Naive thymus-derived CD8-positive, alpha-beta T cell (primary cell): ENCODE measurements at places on chromosomes 12 and 14.
A peak's percentile ranks its signal among the peaks of the same experiment; 100 is the strongest.

DNA sequence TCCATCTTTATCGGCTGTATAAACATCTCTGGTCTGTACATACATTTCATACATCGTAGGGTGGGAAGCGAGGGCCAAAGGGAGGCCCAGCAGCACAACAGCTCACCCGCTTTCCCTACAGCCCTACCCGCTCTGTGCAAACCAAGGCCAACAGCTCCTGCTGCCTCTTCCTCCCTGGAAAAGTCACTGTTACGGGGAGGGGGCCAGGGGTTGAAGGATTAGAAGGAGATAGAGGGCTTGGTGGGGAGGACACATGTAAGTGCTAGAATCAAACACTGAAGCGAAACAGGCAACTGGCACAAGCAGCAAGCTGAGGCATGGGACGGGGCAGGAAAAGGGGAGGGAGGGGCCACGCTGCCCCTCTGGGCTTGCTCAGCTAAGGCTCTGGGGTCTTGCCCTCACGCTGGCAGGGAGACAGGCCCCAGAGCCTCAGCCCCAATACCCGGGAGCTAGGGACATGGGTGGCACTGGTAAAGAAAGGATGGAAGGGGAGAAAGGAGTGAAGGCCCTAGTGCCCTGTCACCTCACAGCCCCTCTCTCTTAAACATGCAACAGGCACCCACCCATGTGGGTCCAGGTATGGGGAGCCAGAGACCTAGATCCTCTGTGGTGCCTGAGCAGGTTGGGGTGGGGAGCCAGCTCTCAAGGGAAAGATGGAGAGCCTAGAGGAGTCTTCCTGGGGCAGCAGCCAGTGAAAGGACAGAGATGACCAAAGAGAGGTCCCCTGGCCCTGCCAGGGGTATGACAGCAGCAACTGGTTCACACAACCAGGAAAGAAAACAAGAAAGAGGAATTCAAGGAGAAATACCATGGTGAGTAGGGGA, 14.4 kb downstream of the SPRYD3 start:
- no peak for DNase-seq

- DNase-seq = no peak
These were observed 40.2 kb downstream of the ETV6 start for GRCh38 chr12:11689591-11690186.

DNA sequence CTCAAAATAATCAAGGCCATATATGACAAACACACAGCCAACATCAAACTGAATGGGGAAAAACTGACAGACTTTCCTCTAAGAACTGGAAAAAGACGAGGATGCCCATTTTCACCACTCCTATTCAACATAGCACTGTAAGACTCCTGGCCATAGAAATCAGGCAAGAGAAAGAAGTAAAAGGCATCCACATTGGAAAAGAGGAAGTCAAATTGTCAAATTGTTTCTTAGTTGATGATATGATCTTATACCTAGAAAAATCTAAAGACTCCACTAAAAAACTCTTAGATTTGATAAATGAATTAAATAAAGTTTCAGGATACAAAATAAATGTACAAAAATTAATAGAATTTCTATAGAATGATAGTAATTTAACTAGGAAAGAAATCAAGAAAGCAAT, 11.2 kb downstream of the OR8S1 start:
- no peak for DNase-seq

DNA sequence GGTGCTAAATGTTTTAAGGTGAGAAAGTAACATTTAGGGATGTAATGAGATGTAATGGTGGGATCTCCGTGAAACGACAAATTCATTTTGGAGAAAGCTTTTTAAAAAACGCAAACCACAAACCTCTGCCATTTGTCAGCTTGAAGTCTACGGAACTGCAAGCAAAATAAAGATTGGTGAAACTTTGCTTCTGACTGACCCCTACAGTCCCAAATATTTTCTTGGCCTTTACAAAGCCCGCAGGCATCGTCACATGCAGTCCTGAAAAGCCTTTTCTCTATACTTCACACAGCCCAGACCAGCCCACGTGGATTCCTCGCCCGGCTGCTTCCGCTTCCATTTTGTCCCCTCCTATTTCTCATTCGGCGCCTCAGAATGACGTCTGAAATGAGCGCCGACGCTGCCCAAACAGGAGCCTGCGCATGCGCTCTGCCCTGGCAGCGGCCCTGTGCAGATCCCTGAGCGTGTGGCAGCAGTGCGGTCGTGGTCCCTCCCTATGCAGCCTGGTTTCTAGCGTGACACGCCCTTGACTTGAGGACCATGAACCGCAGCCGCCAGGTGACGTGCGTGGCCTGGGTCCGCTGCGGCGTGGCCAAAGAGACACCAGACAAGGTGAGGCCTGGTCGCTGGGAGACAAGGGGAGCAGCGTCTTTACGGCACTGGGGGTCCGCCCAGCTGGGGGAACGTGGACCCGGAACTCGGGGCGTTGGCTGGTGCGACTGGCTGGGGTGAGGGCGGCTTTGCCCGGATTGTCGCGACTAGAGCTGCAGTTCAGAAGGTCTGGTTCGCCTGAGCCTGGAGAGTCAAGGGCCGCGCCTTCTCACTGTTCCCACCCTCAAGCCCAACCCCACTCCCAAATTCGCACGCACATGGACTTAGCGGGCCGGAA, at the start of gene PWP1:
PWP1 (plus strand) TSS at position 440 of the 889 bp plus-strand sequence; CDS start at position 541, 101 bp downstream.
- DNase-seq = peak; percentile 96

GRCh38 chr12:89353823-89354611, 1.7 kb upstream of the DUSP6 start:
- peak; percentile 57 for DNase-seq

DNA sequence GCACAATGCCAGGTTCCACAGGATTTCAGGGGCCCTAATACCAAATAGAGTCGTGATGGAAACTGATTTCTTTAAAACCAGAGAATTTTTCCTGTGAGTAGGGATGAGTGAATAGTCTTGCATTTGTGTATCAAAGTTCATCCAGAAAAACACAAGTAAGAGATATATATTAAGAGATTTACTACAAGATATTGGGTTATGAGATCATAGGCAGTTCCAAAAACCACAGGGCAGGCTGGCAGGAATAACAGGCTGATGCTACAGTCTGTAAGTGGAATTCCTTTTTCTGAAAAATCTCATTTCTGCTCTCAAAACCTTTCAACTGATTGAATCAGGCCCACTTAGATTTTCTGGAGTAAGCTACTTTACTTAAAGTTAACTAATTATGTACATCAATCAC, 1756.2 kb upstream of the SEL1L start:
- no peak for DNase-seq

DNA sequence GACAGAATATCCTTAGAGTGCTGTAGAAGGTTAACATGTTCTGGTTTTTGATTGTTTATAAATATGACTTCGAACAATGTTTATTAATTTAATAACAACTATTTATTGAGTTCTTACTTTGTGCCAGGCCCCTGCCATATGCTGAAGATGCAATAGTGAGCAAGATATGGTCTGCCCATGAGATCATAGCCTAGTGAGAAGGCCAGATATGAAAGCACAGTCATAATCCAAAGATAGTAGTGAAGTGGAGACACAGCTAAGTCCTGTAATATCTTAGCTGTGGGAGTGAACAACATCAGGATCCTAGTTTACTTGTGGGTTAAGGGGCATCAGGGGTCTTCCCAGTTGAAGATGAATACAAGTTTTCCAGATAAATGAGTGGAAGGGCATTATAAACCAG, 189.4 kb upstream of the FBXO33 start:
- no peak for DNase-seq

GRCh38 chr14:68729556-68729955, 63.3 kb downstream of the ZFP36L1 start:
- DNase-seq = no peak
